ENCODE measurements at places on chromosomes 12 and 14.
A peak's percentile ranks its signal among the peaks of the same experiment; 100 is the strongest.

- DNase-seq = no peak
These were observed 80.4 kb downstream of the CPNE8 start for GRCh38 chr12:38825006-38825405.

GRCh38 chr12:109927622-109928021, 27.5 kb downstream of the TCHP start:
- DNase-seq = no peak

DNA sequence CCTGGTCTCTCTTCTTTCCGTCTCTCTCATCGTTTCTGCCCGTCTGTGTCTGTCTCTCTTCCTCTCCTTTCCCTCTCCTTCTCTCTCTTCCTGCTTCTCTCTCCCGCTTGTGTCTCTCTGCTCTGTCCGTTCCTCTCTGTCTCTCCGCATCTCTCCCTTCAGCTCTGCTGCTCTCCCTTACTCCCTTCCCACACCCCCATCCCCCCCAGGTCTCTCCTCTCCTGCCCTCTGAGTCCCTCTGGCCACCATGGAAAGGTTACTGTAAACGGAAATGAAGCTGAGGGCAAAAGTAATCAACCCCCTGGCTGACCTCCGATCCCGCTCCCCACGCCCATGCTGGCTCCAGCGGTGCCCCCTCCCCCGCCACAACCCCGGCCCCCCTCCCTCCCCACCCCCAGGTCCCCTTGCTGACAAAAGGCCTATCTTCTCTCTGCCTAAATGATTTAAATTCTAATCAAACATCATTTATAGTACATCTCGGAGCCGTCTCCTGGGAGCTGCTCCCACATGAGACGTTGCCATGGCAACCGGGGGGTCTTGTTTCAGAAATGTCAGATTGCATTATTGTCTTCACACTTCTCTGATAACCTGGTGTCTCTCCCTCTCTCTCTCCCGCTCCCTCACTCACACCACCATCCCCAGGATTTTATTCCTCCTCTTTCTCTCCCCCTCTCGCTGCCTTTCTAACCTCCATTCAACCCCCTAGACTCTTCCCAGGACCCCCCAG, 203.8 kb downstream of the RBM19 start:
- no peak for DNase-seq

- no peak for DNase-seq
These were observed 127.8 kb downstream of the TSPAN9 start for GRCh38 chr12:3204730-3205531.

GRCh38 chr12:98464190-98464589, 51.2 kb upstream of the TMPO start:
- DNase-seq = no peak

DNA sequence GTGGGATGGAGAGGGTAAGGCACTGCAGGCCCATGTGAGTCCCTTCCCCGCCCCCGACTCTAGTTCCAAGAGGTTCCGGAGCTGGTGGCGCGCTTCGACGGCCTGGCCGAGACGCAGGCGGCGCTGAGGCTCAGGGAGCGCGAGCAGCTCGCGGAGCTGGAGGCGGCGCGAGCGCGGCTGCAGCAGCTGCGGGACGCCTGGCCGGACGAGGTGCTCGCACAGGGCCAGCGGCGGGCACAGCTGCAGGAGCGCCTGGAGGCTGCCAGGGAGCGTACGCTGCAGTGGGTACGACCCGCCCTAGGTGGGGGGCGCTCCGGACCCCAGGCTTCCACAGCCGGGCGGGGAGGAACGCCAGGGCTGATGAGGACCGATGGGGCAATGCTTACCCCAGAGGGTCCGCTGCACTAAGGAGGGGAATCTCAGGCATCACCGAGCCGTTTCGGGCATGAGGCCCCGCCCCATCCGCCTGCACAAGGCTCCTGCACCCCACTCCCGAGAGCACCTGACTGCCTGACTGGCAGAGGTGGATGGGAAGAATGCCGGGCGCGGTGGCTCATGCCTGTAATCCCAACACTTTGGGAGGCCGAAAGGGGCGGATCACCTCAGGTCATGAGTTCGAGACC, 4.9 kb downstream of the CFAP73 start:
- DNase-seq = no peak

GRCh38 chr12:65259501-65259900, 19.0 kb upstream of the MSRB3 start:
- no peak for DNase-seq

DNA sequence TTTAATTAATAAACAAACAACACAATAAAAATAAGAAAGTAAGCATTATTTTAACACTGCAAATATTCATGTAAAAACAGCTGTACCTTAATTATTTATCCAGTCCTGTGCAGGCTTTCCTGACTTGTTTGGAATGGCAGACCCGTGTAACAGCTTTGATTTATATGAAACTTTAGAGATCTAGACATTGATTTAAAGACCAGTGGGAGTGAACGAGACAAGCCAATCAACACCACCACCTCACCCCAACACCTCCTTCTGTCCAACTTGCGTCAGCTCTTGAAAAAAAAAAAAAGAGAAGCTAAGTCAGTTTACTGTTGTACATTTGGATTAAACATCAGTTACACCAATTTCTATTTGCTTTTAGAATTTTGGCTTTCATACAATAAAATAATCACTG, 22.3 kb downstream of the SLC38A4 start:
- DNase-seq = no peak

GRCh38 chr12:116540622-116541152, 18.5 kb upstream of the MAP1LC3B2 start:
- no peak for DNase-seq

- DNase-seq = no peak
These were observed 231.2 kb upstream of the DCN start for GRCh38 chr12:91413581-91414546.

GRCh38 chr12:53677800-53678148, 1.9 kb upstream of the ATP5MC2 start:
- DNase-seq = no peak

GRCh38 chr12:48379794-48380193, 29.1 kb upstream of the ZNF641 start:
- DNase-seq = no peak

DNA sequence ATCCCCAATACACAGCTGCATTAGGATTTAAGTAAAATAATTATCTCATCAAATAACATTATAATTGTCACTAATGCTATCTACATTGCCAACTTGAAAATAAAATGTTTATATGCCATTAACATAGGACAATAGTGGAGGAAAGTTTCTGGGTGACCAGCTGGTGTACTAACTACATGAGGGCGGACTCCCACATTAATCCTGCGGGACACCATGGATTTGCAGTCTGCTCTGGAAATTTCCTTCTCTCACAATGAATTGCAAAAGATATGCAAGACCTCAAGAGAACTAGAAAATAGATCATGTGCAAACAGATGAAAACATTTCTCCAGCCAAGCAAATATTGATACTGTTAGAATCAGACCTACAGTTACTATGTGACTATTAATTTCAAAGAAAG, 390.1 kb downstream of the NAV3 start:
- DNase-seq = no peak

GRCh38 chr14:73888460-73888725, 1.7 kb downstream of the ZNF410 start:
- DNase-seq = no peak

DNA sequence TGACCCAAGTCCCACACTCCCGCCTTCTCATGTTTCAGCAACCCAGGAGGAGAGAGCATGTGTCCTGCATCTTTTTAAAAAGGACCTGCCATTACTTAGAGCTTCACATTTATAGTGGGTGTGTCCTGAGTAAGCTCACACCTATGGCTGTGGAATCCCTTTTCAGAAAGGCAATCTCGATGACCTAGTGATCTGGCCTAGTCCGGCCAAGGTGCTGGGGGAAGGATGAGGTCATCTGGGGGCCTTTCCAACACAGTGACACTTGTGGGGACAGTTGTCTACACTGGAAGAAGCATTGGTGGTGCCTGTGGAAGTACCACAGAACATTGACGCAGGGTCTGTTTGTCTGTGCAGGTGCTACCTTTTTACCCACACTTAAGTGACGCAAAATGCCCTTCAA, 8.2 kb downstream of the TCP11L2 start:
- DNase-seq = no peak

DNA sequence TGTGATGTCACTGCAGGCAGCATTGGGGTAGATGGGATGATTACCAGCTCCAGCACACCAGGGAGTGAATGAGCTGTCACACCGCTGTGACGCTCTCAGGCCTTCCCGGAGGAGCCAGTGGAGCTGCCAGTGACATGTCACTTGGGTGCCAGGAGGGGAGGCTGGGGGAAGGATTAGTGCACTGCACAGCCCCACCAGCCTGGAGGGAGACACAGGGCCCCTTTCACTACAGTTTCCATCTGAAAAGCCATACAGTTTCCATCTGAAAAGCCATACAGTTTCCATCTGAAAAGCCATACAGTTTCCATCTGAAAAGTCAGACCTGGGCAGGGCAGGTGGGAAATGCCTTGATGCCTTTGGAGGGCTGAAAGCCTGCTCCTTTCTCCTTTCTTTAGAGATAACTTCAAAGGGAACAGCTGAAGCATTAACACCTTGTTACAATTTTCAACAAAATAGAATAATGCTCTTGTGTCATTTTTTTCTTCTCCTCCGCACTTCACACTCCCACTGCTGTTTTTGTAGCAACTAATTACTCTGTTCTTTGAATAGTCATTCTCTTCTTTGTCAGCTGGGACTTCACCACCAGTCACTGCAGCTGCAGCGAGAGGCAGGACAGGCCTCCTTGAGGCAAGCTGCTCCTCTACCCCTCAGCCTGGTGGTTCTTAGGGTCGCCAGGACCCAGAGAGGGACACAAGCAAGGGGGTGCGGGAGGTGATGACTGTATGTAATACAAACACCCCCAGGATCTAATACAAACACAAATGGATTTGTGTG, 256.9 kb upstream of the RGS6 start:
- DNase-seq = no peak

GRCh38 chr12:90593596-90594295, 361.2 kb downstream of the CCER1 start:
- no peak for DNase-seq

DNA sequence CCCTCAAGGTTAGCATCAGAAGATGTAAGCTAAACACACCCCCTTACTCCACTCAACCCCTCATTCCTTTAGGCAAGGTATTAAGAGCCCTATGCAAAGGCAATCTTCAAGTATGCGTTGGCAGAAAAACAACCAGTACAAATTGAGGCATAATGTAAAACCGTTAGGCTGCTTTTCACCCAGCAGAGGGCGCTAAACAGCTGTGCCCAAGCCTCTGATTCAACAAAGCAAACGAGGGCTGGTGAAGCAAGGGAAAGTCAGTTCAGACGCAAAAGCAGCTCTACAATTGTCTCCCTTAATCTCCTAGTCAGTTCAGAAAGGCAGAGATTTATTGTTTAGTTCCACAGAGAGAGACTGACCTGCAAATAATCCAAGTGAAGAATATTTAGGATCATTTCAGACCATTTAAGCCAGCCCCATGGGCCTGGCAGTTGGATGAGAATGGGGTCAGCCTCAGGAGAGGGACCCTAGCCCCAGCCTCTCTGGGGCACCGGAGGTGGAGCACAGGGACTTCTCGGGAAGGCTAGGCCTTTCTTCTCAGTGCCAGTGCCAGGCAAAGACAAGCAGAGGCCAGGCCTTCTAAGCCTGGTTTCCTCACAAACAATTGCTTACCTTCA, 23.5 kb downstream of the DCAF5 start:
- no peak for DNase-seq

DNA sequence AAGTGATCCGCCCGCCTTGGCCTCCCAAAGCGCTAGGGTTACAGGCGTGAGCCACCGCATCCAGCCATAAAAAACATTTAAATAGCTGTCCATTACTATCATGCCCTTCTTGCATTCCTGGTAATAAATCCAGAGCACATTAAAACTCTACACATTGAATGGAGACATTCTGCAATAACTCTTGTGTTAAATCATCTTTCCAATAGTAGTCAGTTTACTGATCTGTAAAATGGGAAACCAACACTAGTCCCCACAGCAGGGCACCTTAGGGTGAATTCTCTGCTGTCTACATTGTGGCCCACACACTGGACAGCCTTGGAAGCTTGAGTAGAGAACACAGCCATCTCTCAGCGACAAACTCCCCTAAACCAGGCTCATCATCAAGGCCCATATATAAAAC, 85.5 kb upstream of the NUDT4 start:
- no peak for DNase-seq

- no peak for DNase-seq
These were observed 26.9 kb downstream of the PIWIL1 start for GRCh38 chr12:130364578-130364977.

DNA sequence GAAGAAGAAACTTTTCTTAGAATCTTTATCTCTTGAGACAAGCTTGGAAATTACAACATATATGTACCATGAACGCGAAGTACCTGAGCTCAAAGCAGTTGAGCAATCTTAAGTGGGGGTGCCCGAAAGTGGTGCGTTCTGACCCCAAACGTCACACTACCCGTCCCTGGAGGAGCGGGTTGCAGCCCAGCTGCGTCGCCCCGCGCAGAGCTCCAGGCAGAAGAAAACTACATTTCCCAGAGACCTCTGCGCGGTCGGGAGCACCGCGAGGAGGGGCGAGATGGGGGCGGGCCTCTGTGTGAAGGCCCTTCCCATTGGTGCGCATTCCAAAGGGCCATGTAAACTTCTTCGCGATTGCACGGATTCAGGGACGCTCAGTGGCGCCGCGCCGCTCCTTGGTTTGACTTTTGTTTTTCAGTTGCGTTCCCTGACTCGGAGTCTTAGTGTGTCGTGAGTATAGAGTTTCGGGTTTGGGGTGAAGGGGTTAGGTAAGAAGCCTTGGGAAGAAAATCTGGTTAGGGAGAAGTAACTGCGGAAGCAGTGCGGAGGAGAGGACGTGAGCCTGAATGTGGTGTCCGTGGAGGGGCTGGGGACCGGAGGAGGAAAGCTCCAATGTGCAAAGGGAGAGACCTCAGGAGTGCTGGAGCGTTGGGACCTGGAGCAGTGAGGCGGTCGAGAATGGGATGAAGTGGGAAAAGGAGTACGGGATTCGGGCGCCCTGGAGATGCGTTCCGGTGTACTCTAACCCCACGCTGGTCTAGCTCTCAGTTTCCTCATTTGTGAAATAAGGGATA, at the start of gene CCDC77:
Gene CCDC77 (plus strand): TSS at position 410 of the 794 bp plus-strand sequence. CDS start 7,740 bp downstream, outside the sequence.
- DNase-seq = peak; percentile 84

DNA sequence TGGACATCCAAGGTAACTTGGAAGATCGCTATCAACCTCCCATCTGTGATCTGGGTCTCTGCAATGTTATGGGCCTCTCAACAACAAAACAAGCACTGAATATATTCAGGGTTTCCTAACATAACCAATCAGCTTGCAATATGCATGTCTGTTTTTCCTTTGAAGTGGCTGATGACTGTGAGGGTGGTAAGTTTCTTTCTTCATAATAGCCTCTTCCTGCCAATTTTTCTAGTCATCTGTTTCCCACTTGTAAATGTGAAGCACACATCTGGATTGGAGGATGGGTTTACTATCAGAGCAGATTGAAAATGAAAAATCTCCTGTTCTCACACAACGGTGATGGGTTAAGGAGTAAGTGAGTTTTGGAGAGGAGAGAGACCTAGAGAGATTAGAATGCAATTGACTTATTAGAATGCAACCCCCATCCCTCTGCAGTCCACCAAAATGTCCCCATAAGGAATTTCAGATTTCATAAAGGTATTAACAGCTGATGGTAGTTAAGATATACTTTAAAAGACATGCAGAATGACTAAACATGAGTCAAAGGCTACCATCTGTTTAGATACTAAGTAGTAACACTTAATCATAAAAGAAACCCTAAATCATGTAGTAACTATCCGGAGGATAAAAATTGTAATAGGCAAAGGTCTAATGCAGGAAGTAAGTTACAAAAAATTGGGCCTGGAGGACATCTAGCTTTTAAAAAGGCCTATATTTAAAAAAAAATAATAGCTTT, 58.4 kb upstream of the SAV1 start:
- DNase-seq = no peak
